MCF 10A (cell line): ENCODE measurements at places on chromosomes 3 and 15. TPM values are rescaled to one million over a fixed set of nuclear protein-coding genes. Genes with fewer than 3 reads are reported as not detected.

- DNase-seq, result no peak
Measured at GRCh38 chr3:37673401-37673800, 188.3 kb upstream of the CTDSPL start.

Gene GCNT3
- total RNA-seq, result not detected in 2 replicates

DNA sequence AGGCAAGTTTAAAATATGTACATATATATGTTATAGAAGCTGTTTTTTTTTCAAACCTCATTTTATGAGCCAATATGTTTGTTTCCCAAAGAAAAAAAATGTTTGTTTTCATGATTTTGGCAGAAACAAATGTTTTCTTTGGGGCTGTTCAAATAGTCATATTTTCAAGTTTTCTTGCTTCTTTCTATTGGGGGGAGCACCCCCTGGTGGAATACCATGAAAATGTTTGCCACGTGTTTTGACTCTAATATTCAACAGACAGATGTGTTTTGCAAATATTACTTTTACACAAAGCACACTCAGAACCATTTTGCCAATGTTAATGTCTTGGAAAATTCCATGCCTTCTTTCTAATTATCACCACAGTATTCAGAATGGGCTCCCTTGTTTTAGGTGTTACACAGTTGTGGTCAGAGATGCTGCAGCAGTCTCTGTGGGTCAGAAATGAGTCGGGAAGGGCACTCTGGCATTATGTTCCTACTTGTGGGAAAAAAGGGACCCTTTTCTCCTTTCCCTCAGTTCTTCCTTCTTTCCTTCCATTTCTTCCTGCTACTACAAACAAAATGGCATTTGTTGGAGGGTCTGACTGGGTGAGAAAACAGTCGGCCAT lies 817.0 kb downstream of the TUSC7 start:
- DNase-seq, result peak; percentile 40

GRCh38 chr3:112333381-112334317 lies 693 bp downstream of the CD200 start:
- no peak for DNase-seq

- no peak for DNase-seq
Measured at GRCh38 chr15:60718661-60719069, 239.7 kb upstream of the ICE2 start.

- DNase-seq, result peak; percentile 33
Measured at GRCh38 chr15:59105854-59106253, 908 bp downstream of the CCNB2 start.
